ENCODE measurements at places on chromosomes 1 and 21.

- no peak for DNase-seq
Measured at GRCh38 chr1:50611675-50612074, 188.4 kb upstream of the DMRTA2 start.

- DNase-seq = no peak
Measured at GRCh38 chr1:21355956-21356355, 65.7 kb upstream of the ECE1 start.

DNA sequence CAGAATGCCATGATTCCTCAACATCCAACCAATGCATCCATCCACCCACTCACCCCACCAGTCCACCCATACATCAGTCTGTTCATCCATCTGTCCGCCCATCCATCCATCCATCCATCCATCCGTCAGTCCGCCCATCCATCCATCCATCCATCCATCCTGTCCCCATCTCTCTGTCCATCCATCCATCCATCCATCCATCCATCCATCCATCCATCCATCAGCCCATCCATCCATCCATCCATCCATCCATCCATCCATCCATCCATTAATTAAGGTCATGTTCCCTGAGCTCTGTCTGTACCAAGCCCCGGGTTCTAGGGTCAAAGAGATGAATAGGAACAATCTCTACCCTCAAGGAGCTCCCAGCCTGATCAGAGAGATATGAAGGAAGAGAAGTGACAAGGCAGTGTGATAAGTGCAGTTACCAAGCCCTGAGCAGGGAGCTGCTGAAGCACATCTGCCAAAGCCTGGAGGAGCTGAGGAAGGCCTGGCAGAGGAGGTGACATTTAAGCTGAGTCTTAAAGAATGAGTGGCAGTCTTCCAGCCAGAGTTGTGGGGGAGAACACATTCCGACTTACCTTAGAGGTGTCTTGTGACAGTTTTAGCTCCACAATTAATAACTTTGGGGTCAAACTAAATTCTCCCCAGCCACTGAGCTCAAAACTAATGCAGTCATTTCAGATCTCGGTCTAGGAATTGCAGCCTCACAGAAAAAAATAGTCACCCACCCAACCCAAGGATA lies 47.9 kb downstream of the GRIK3 start:
- no peak for DNase-seq

DNA sequence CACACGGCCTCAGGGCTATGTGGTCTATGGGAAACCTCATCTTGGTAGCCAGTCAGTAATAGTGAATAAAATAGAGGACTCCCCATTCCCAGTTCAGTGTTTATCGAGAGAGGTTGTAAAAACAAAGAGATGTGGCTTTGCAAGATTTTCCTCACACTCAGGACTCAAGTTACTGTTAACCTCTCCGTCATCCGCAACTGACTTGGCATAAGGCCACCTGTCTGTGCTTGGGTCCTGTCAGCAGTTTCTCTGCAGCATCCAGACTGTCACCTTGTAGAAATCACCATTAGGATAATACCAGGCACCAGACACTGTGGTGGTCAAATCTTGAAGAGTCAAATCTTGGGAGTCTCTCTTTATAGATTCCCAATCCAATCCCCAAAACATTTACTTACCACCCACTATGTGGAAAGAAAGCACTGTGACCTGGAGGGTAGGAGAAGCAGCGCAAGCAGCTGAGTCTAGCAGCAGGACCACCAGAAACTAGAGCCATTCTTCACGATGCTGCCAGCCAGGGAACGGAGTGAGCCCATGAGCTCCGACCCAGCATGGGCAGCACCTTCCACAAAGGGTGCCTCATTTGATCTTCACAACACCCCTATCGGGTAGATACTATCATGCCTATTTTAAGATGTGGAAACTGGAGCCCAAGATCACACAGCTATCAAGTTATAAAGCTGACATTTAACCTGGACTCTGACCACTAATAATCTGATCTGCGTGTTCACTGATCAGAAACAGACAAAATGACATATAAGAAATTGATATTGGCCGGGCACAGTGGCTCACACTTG lies 5.6 kb upstream of the GPR25 start:
- peak; percentile 28 for DNase-seq

DNA sequence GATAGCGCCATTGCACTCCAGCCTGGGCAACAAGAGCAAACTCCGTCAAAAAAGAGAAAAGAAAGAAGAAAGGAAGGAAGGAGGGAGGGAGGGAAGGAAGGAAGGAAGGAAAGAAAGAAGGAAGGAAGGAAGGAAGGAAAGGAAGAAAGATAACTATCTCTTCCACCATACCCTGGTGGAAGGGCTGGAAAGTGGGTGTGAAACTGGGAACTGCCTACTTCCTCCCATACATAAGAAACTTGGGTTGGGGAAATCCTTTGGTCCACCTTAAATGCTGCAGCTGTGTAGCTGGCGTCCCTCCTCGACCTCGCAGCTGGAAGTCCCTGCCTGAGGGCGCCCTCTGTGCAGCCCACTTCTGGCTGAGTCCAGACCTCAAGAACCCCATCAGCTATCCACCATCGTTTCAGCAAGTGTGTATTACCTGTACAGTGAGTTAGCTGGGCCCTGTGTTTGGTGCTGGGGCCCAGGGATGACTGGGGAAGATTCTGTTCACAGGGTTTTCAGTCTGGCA lies 4.6 kb upstream of the FAM167B start:
- peak; percentile 85 for DNase-seq

DNA sequence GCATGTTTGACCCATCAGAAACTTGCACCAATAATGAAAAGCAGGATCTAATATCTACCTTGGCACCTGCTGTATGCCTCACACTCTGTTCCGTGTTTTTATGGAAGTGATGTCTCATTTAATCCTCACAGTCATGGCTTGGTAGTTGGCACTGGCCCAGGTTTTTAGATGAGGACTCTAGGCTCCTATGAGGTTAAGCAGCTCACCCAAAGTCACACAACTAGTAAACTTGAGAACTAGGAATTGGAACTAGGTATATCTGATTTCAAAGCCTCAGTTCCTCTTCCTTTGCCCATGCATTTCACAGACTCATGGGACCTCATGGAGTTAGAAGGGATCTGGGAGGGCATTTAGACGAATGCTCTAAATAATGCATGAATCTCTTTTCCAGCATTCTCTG lies 21.3 kb upstream of the TARBP1 start:
- peak; percentile 73 for DNase-seq

DNA sequence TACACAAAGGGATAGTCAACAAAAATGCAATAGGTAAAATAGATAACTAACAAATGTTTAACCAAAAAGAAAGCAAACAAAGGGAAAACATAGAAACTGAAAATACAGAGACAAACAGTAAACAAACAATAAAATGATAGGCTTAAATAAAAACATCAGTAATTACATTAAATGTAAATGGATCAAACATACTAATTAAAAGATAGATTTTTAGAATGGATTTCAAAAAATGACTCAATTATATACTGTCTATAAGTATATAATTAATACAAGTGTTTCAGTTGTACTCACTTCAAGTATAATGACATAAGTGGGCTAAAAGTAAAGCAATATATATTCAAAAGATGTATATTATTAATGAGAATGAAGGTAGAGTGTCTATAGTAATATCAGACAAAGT lies 101.1 kb downstream of the MRPS6 start:
- DNase-seq = no peak

DNA sequence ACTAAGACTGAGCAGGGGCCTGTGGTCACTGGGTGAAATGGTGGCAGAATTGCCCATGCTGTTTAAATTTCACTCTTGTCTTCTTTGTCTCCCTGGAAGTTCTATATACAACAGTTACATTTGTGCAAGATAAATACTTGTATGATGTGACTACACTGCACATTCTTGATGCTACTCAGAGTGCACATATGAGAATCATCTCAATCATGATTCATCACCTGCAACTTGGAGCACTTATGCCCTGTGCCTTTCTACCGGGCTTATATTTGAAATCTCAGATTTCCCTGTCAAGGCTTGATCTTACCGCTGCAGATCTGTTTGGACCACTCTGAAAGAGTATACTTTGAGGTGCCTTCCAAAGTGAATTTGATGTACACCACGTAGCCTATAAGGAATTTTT lies 10.6 kb downstream of the PGM1 start:
- no peak for DNase-seq

GRCh38 chr1:3113047-3113740 lies 44.2 kb downstream of the PRDM16 start:
- DNase-seq = no peak

GRCh38 chr1:55822891-55823290 lies 607.7 kb upstream of the USP24 start:
- DNase-seq = no peak

DNA sequence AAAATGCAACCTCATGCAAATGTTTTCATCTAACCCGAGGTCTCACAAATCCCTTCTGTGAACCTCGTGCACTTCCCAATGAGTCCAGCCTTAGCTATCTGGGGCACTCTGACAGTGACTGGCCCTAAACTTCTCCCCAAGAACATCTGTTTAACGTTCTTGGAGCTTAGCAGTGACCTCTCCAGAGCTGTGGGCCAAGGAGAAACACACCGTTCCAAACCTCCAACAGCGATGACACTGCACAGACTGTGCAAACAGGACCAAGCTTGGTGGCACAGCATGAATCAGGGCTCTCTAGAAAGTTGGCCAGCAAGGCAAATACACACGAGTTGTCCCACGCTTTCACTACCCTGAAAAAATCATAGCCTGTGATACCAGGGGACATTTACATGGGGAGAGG lies 15.8 kb downstream of the BEND5 start:
- DNase-seq = no peak

DNA sequence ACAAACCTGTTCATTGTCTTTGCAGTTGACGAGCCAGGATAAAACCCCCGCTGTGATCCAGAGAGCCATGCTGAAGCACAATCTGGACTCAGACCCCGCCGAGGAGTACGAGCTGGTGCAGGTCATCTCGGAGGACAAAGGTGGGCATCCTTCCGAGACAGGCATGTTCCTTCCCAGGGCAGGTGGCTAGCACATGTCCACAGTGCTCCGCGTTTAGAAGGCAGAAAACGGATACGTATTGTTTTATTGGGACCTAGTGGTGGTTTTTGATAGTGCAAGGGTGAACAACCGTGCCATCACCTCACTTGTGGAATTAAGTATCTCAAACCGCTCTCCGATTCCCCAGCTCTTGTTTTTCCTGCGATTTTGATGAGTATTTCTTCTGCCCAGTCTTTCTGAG lies 115.3 kb downstream of the COLGALT2 start:
- no peak for DNase-seq

DNA sequence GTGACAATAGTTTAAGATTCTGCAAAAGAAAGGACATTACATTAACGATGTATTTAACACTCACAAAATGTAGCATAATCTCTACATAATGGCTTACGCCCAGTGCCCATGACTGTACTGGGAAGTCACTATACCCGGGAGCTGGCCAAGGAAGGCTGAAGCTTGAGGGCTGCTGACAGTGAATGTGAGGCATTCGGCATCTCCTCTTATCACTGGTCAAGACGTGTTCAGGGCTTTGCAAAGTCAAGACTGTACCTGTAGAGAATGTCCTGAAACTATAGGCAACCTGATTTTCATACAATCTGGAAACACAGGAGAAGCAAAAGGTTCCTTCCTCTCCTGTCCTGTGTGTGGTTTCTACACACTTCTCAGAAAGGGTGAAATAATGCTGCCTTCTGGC lies 12.7 kb upstream of the IFNGR2 start:
- DNase-seq = no peak

GRCh38 chr1:63659448-63659847 lies 66.2 kb downstream of the PGM1 start:
- no peak for DNase-seq

DNA sequence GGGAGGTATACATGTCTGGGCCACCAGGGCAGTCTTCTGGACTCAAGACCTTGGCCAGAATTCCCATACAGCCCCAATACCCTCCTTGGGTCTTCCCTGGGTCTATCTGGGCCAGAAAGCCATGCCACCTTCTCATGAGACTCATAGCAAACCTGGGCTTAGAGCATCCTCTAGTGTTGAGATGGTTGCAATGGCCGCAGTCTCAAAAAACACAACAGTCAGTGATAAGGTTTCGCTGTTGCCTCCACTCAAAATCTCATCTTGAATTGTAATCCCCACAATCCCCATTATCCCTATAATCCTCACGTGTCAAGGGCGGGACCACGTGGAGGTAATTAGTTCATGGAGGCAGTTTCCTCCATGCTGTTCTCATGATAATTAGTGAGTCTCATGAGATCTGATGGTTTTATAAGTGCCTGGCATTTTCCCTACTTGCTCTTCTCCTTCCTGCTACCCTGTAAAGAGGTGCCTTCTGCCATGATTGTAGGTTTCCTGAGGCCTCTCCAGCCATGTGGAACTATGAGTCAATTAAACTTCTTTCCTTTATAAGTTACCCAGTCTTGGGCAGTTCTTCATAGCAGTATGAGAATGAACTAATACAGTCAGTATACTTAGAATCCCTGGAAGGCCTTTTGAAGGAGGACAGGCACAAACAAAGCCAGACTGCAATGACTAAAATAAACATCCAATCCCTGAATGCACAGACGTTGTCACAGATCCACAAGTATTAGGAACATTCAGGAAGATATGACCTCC lies 77.0 kb downstream of the CTH start:
- peak; percentile 35 for DNase-seq

- no peak for DNase-seq
Measured at GRCh38 chr1:1196431-1197187, 9.8 kb downstream of the TNFRSF18 start.

DNA sequence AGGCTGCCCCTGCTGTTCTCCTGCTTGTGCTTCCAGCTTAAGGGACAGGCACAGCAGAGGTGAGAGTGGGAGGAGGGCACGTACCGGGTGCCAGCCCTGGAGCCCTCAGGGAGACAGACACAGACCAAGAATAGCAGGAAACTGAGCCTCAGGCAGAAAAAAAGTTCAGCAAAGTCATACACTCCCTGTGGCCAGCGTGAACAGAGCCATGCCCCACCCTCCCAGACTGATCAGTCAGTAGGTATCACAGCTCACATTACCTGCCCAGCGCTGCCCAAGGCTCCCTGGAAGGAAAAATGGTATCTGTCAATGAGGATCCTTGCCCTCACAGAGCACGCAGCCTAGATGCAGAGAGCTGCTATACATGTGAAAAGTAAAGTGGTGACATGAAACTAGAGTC lies 1.3 kb downstream of the UBL4B start:
- no peak for DNase-seq

DNA sequence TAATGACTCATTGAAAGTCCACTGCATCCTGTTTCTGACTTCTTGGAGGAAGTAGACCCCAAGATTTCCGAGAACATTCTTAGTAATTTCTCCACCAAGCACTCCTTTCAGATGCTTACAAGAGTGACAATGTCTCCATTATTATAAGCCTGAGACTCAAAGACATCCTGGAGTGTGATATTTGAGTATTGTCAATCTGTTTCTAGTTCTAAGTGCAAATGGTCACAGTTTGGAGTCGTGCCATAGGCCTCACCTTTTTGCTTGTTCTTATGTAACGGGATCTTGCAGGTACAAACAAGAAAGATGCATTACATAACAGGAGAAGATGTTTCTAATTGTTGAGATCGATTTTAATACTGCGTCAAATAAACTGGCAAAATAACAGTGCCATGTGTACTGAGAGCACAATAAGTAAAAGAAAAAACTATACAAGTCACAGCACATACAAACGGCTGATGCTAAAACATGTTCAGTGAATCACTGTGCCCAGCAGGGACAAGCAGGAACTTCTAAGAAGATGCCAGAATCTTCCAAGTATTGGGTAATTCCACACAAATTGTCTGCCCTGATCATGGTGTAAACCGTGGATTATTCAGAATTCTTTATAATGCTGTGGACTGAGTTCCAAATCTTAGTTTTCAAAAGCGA lies 54.1 kb downstream of the CD2 start:
- DNase-seq = no peak
